Thyroid gland (tissue), 4 donors: ENCODE measurements at places on chromosomes 3 and 15.
A peak's percentile ranks its signal among the peaks of the same experiment; 100 is the strongest.

DNA sequence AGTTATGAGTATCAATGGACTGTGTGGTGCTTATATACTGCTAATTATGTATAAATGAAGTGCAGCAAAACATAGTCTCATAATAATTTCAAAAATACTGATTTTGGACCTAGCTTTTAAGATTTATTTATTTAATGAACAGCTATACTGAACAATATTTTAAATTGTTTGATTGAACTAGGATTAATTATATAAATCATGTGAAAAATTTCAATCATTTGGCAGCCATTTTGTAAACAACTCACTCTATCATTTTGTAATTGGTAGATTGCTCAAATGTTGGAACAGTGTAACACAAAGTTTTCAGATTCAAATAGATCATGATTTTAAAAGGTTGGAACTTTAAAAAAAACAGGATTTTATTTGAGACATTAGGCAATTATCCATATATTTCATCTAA is 47.0 kb downstream of the EPHA3 start:
- no peak for DNase-seq

DNA sequence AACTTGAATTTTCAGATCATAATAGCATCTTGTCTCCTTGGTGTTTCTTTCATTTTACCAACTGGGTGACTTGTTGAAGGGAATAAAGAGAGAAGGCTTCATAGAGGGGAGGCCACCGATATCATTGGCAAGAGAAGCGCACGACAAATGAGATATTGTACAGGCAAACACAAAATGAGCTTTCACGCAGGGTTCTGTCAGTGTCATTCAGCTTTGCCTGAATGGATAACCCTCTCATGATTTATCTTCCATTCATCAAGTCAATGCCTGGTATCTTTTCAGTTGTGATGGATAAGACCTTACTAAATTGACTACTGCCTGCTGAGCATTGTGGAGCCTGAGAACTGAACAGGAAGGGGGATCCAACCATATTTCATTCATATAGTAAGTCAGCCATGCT is 188.6 kb upstream of the EPHA3 start:
- DNase-seq, result no peak

DNA sequence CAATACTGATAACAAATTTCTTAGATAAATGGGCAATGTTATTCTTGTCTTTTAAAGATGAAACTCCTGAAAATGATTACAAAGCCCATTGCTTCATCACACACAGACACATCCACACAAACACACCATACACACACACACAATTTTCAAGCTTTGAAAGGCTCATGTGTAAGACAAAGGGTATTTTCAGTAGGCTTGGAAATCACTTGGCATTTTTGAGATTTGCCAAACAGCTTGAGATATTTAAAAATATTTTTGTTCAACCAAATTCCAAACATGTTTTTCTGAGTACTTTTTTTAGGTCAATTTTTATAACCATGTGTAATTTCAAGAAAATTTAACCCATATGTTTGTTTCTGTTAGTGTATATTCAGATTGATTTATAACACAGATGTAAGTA is 283.7 kb downstream of the ROBO2 start:
- no peak for DNase-seq

DNA sequence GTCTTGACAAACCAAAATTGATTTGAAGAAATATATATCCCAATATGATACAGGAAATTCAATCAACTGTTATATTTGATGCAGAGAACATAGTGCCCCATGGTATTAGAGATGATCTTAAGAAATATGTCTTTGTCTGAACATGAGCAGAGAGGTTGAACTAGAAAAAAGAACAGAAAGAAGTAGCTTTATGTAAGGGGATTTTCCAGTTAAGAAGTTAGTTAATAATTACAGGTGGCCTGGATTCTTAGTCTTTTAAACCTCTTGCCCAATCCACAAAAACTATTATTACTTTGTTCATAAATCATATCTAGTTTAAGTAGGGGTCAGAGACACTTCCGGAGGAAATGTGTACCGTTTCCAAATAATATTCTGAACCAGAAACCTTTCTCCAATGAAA is 1186.7 kb upstream of the EPHA6 start:
- DNase-seq, result no peak

DNA sequence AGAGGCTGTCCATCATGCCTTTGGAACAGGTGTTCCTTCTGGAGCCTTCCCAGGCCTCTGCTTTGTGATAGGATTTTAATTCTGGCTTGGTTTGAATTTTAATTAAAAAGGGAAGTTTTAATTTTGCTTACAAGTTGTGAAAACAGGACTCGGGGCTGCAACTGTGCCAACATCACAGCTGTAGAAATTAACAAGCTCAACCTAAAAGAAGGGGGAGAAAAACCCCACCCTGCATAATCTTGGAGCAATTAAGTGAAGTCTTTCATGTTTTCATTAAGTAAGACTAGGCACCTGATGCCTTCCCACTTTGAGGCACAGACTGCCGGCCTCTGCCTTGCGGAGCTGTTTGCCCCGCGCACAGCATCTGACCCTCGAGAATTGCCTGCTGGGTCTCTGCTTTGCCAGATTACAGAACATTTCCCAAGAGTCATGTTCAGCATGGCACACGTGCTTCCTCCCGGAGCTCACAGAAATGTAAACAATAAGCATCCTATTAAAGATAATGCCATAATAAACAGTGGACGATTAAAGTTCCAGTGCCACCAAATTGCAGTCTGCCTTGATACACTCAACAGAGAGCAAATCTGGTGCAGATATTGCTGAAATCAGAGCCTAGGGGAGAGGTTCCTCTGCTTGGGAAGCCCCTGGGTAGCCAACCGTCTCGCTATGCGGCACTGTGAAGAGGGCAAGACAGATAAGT is 364.2 kb downstream of the LRTM1 start:
- DNase-seq, result no peak

DNA sequence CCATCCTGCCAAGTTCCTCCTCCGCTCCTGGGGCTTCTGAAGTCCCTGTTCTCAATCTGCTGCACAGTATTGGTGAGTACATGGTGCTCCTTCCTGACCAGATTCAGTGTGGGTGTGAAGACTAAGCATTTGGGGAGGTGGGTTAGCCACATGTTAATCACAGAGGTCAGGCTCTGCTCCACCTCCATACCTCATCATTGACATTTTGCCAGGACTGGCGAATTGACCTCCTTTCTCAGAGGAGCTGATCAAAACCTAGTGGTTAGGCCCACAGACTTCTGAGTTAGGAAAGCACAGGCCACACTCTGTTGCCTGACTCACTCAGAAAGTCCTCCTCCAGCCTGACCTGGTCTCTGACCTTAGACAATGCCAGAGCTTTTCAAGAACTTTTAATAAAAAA is 8.4 kb upstream of the RPS17 start:
- DNase-seq, result no peak

DNA sequence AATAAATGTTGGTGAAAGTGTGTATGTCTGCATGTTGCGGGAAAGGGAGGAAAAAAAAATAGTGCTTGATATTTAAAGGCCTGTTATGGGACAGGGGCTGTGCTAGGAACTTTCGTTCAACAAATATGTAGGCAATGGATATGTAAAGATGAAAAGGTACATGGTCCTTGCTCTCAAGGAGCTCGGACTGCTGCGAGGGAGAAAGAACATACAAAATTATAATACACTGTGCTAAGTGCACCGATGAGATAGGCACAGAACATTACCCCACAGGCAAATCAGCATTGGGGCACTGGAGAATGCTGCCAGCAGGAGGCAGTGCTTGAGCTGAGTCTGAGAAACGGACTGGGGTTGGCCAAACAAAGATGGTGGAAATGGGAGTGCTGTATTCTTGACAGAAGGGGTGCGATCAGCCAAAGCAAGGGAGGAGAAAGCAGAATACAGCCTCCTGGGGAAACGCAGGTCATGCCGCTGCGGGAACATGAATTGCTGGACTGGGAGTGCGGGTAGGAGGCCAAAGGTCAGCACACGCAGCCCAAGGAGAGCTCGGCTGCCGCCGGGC is 649 bp downstream of the C15orf40 start:
- DNase-seq, result peak; percentile 81

DNA sequence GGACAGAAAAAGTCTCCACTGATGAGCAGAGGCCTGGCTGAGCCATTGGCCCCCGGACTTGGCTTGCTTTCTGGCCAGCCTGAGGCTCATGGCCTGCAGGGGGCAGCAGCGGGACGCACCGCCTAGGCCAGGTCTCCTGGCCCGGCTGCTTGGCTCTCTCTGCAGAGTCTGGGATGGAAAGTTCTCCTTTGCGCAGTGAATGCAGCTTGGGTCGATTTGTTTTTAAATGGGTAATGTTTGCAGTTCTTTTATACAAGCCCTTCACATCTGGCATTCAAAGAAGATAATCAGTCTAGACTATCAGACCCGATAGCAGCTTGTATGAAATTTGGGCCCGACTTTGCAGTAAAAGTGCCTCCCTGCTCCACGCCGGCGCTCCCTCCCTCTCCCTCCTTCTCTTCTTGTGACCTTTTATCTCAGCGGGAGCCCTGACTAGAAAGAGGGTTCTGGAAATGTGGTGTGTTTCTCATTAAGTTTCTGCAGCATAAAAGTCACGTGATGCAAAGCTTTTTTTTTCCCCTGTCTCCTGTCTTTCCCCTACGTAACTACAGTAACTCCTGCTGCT is 59.9 kb downstream of the ZNF621 start:
- peak; percentile 86 for DNase-seq

- peak; percentile 48 for DNase-seq
These were observed 20.7 kb downstream of the TIMP4 start for GRCh38 chr3:12138044-12138443.

DNA sequence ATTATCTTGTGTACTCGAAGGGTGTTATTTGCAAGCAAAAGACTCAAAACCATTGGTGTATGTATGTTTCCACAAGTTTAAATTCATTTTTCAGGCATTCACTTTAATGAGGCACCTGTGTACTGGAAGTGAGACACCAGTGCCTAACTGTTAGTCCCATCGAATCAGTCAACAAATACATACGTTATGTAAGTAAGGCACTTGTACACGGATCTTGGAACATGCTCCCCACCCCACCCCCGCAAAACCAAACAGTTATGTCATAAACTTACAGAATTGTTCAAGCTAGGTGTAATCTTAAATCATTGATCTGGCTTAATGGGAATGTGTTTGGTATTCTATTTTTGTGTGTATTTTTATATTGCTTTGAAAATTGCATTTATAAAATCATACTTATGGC is 17.1 kb downstream of the LRRC28 start:
- no peak for DNase-seq

- no peak for DNase-seq
These were observed 35.2 kb downstream of the ABTB1 start for GRCh38 chr3:127707851-127708411.

DNA sequence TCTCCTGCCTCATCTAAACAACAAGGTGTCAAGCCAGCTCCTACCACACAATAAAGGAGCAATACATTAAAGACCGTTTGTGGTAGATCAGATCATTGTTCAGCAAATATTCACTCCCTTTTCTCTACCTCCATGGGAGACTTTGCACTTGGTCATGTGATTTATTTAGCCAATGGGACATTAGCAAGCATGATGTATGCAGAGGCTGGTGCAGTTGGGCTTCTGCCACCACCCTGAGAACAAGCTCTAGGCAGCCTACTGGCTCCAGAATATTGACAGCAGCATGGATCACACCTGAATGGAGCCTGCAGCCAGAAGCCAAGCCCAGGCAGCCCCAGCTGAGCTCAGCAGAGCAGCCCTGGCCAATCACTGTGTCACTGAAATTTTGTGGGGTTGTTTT is 99.4 kb upstream of the UBE2E2 start:
- DNase-seq, result no peak

- DNase-seq, result no peak
These were observed 300.0 kb downstream of the CADM2 start for GRCh38 chr3:85258819-85259218.

GRCh38 chr3:15221574-15222217 is 15.7 kb downstream of the CAPN7 start:
- no peak for DNase-seq

DNA sequence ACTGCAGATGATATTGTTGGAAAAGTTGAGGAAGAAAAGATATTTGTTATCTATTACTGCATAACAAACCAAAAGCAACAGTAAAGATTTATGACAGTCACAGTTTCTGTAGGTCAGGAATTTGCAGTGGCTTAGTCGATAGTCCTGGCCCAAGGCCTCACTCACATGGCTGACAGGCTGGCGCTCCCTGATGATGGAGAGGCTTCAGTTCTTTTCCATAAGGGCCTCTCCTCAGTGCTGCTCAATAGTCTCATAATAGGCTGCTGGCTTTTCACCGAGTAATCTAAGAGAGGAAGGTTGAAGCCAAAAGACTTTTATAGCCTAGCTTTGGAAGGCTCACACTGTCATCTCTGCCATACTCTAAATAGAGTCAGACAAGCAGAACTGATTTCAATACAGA is 17.7 kb downstream of the IREB2 start:
- peak; percentile 64 for DNase-seq

- DNase-seq, result no peak
These were observed 242.0 kb downstream of the EDEM1 start for GRCh38 chr3:5429517-5429890.

GRCh38 chr15:50549326-50549725 is 2.9 kb upstream of the USP50 start:
- DNase-seq, result no peak

- no peak for DNase-seq
These were observed 73.0 kb downstream of the ATP1B3 start for GRCh38 chr3:141949399-141949798.

GRCh38 chr3:114144909-114145688 is 33.8 kb downstream of the DRD3 start:
- DNase-seq, result no peak

GRCh38 chr15:63067306-63067705 is 24.8 kb downstream of the TPM1 start:
- no peak for DNase-seq

GRCh38 chr3:38507120-38507519 is 11.0 kb downstream of the EXOG start:
- DNase-seq, result no peak

DNA sequence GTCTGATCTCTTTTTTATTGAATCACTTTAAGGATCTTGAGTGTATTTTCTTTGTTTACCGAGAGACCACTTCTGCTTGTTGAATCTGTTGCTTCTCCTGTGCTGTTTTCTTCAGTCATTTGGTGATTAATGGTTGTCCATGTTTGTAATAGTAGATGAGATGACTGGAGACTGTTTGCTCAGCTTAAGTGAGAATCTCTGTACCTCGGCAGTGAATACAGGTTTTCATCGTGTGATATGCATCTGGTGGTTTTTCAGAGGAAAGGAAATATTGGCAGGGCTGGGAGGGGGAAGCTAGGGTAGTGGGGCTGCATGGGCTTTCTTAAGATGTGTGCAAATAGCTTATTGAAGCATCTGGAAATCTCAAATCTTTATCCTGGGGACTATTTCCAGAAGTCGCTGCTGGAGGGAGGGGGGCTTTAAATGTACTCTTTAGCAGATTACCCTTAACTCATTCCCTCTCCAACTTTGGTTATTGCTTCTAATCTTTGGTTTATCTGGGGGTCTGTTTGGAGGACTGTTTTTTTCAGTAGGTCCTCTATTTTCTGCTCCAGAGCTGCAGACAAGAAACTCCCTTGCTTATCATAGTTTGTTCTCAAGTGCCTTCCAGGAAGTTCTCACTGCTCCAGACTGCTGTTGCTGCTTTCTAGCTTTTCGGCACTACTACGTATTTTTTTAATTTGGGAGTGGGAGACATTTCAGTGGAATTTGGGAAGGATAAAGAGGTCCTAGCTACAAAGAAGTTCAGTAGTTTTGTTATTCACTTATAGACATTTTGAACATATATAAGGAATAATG is 19.4 kb downstream of the CMTM8 start:
- no peak for DNase-seq

- no peak for DNase-seq
These were observed 177.5 kb upstream of the PFN2 start for GRCh38 chr3:150148227-150148626.

- peak; percentile 84 for DNase-seq
These were observed at the start of gene SLC25A38 for GRCh38 chr3:39383045-39383880. Gene SLC25A38 (plus strand): TSS chr3:39383370. CDS start chr3:39383725, 355 bp downstream.

GRCh38 chr15:89673165-89673512 is 6.0 kb downstream of the PLIN1 start:
- DNase-seq, result no peak

GRCh38 chr15:76988867-76989780 is 5.8 kb upstream of the PSTPIP1 start:
- DNase-seq, result no peak
